Esophagus mucosa (tissue), 1 donor: ENCODE measurements at places on chromosomes 11 and 22.

DNA sequence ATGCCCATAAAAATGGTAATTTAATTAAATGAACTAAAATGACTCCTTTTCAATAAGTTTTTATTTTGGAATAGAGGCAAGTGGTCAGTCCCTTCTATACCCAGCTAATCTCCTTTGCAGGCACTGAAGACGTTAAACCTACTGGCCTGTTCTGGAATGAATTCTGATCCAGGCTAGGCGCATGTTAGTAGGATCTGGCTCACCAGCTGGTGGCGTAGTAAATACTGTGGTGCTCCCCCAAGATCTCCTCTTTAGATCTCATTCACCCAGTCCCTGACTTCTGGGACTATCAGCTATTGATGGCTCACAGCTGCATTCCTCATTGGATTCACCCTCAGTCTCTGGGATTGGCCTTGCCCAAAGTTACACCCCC is 173.7 kb upstream of the DDI1 start:
- no peak for ATAC-seq

GRCh38 chr22:48750282-48750681 is 1077.4 kb downstream of the BRD1 start:
- no peak for ATAC-seq

DNA sequence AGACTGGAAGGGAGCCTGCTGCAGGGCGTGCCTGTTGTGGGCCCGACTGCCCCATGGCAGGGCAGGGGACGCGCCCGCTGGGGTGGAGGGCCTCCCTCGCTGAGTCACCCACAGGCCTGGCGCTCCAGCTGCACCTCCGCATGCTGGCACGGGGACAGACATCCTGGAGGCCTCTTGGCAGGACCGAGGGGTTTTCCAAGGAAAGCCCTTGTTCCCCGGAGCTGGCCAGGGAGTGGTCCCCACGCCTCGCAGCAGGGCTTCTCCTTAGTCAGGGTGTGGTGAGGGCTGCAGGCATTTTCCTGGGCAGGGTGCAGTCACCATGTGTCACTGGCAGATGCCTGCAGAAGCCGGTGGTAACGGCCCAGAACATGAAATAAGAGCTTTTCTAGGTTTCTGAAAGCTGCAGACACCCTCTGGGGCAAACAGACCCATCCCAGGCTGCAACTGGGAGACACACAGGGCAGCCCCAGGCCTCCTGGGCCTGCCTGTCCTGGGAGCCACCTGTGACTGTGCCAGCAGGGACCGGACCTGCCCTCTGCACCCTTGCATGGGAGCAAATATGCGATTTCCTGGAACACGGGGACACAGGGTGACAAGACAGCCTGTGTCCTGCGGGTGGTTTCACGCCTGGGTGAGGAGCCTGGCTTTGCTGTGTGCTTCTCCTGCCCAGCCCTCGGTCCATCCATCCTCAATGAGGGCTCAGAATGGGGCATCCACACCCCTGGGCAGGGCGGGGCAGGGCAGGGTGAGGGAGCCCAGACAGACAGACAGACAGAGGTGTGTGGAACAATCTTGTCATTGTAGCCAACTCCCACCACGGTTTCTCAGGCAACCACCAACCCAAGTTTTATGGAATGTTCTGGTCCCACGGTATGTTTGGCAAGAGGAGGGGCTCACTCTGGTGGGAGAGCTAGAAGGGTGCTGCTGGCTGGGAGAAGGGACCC is 43.2 kb upstream of the FADD start:
- peak; percentile 92 for ATAC-seq

GRCh38 chr11:329886-330253 is 9.2 kb upstream of the IFITM3 start:
- ATAC-seq, result no peak

GRCh38 chr11:17188675-17189074 is 19.1 kb downstream of the PIK3C2A start:
- ATAC-seq, result no peak

DNA sequence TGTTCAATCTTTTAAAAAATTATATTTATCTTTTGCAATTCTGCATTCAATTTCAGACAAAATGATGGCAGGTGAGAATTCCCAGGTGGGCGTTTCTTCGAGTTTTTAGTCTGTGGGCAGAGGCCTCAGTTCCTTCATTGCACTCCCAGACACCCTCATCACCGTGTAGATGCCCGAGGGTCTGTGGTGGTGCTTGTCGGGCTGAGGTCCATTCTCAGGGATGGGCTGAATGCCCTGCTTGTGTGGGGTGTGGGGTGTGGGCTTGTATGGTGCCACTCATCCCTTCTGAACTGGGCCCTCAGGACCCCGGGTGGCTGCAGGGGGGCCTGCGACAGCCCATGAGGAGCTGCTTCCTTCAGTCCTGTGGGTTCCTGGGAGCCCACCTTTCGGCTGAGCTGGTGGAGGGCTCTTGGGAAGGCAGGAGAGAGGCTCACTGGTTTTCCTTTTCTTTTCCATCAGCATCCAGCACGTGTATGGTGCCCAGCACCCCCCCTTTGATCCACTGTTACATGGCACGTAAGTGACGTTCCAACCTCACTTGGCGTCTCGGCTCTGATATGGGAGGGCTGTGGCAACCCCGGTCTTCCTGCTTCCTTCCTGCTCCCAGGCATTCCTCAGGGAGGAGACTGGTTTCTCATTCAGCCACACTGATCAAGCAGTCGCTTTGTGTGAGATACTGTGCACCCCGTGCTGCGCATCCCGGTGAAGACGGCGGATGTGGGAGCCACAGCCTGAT is 29.8 kb downstream of the TBC1D22A start:
- peak; percentile 6 for ATAC-seq

GRCh38 chr11:3796801-3797328 is 489 bp downstream of the NUP98 start:
- ATAC-seq, result peak; percentile 46

- ATAC-seq, result no peak
Observed at GRCh38 chr11:116173506-116173905, 599.3 kb downstream of the BUD13 start.

DNA sequence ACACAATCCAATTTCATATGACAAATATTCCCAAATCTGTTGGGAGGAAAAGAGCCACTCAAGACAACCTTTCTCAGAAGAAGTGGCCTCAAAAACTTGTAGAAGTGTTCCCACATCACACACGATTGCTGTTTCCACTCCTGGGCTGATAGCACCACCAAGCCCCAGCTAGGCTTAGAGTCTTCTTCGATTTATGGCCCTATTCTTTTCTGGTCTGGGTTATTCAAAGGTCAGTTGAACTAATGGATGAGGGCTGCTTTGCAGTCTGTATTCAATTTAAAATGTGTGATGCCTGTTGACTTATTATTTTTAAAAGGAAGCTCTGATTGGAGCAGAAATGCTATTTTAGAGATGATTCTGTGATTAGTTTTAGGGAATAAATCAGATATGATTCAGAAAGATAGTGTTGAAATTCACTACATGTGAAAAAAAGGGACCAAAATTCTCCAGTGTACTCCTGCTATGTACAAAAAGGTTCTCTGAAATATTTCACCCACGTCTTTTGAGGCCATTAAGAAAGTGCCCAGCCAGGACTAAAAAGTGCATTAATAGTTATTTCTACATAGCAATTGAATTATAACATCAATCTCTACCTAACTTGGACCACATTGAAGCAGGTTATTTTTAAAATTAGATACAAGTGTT is 57.3 kb upstream of the SPON1 start:
- no peak for ATAC-seq

GRCh38 chr11:134633276-134633675 is 221.2 kb upstream of the B3GAT1 start:
- no peak for ATAC-seq

GRCh38 chr11:45354976-45355705 is 69.0 kb upstream of the SYT13 start:
- ATAC-seq, result peak; percentile 80

GRCh38 chr11:118012083-118012669 is 26.0 kb downstream of the IL10RA start:
- peak; percentile 90 for ATAC-seq

DNA sequence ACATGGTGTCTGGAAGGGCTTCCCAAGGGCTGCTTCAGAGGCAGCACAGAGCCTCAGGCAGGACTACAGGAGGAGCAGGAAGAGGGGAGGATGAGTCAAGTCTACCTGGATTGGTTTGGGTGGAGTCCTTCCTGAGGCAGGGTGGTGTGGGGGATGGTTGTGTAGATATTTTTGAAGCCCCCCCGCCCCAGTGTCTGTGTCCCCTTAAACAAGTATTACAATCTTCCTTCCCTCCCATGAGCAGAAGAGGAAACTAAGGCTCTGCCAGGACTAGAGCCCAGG is 34.7 kb upstream of the FCHSD2 start:
- ATAC-seq, result peak; percentile 45

GRCh38 chr22:27581688-27582087 is 219.9 kb downstream of the MN1 start:
- ATAC-seq, result no peak

GRCh38 chr11:127247261-127247851 is 246.8 kb upstream of the KIRREL3 start:
- peak; percentile 89 for ATAC-seq

- ATAC-seq, result no peak
Observed at GRCh38 chr11:111447931-111448330, 64.3 kb downstream of the BTG4 start.

DNA sequence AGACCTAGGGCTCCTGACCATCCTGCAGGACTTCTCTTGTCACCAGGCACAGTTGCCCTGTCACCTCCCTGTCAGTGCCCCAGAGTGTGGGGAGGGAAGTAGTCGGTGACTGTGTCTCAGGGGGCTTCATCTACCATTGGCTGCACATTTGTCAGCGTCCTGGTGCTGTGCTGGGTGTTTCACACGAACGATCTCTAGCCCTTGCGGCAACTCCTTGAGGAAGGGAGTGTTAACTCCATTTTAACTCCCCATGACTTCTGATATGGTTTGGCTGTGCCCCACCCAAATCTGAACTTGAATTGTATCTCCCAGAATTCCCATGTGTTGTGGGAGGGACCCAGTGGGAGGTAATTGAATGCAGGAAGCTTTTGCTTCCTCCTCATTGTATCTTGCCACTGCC is 7.1 kb downstream of the TSKU start:
- ATAC-seq, result no peak

GRCh38 chr11:75954039-75954438 is 139.0 kb downstream of the UVRAG start:
- no peak for ATAC-seq

DNA sequence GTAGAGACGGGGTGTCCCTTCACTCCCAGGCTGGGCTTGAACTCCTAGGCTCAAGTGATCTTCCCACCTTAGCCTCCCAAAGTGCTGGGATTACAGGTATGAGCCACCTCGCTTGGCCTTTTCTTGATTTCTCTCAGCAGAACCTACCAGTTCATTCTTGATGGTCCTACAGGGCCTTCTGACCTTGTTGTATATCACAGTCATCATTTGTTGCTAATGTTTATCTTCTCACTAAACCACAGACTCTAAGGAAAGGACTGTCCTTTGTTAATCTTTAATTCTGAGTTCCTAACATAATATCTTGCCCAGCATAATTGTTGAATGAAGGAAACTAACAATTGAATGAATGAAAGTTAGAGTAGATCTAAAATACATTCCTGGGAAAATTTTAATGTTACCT is 22.0 kb upstream of the ZC3H12C start:
- ATAC-seq, result no peak

DNA sequence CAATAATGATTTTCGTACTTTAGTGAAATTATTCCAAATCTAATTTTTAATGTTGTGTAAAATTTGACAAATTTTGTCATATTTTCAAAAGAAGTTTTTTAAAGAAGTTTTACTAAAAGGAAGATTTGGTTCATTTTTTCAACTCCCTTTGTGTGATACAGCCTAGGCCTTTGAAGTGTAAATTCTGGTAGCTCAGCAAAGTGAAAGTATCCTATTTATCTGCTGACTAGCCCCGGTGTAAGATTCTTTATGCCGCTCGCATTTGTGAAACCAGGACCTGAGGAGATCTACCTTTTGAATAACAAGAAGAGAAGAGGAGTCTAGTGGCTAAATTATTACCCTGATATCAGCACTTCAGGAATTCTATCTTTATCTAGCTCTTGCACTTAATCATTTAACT is 177.4 kb downstream of the JRKL start:
- no peak for ATAC-seq

DNA sequence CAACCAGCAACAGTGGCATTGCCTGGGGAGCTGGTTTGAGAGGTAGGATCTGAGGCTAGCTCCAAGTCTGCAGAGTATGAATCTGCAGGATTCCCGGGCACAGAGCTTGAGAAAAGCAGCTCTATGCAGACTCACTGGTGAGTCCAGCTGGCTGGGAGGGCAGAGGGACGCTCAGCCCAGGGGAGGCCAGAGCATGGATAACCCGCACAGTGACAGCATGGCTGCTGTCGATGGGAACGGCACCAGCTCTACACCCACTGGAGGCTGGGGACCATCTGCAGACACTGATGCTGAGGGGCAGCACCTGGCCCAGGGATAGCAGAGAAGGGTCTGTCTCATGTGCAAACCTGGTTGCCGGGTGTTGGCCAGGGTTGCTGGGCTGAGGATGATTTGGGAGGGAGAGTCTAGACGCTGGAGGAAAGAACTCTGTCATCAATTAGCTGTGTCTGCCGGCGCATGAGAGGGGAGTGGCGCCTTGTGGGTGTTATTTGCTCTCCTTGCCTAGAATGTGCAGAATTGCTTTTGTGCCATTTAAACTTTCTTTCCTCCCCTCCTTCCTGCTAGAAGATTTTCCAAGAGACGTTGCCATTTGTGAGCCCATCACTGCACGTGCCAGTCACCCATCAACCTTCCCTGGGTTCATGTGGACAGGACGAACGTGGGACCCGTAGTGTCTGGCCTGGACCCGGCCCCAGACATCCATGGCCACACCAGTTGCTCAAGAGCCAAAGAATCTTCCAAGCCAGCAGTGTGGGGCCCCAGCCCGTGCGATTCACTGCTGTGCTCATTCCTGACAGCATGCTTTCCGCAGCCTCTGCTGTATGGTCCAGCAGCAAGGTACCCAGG is 19.1 kb upstream of the LINC01488 start:
- no peak for ATAC-seq

DNA sequence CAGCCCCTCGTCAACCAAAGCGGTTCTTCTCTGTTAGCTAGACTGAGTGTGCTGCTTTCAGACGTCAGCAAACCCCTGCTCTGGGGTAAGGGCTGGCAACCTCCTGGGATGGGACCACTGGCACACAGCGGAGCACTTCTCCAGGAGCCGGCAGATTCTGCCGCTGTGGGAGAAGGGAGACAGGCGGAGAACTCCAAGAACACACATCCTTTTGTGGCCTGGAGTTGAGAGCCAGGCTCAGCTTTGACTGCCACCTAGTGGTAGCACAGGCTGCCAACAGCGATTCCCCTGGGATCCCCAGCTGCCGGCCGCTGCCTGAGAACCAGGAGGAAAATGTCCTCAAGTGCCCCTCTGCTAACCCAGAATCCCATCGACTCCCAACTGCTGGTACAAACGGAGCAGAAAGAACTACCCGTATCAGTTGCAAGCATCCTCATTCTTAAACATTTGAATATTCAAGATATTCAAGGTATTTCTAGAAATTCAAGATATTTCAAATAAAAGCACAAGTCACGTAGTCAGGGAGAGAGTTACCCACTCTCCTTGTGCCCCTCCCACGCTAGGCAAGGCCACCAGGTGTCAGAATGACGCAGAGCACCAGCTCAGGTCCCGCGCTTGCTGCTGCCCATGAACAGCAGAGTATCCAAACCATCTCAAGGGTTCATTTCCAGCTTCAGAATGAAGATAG is 4.9 kb downstream of the LTO1 start:
- peak; percentile 36 for ATAC-seq

DNA sequence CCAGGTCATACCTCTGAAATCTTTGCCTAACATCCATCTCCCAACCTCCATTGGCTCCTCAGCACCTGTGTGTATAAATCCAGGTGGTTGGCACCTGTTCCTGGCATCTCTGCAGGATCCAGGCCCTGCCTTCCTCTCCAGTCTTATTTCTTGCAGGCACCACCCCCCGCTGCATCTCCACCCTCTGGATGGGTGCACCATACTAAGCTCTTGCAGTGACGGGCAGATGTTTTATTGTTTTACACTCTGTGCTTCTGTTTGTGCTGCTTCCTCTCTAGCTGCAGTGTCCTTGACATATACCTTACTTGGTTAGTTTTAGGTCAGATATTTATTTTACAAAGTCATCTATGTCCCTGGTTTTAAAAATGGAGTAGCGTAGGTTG is 102.6 kb downstream of the TBC1D22A start:
- ATAC-seq, result no peak
